Activated naive CD8-positive, alpha-beta T cell treated with anti-CD3 and anti-CD28 coated beads, Interleukin-2, amount 50 U/mL, for 16 hours (primary cell): ENCODE measurements at places on chromosomes 5 and 9.
A peak's percentile ranks its signal among the peaks of the same experiment; 100 is the strongest.

DNA sequence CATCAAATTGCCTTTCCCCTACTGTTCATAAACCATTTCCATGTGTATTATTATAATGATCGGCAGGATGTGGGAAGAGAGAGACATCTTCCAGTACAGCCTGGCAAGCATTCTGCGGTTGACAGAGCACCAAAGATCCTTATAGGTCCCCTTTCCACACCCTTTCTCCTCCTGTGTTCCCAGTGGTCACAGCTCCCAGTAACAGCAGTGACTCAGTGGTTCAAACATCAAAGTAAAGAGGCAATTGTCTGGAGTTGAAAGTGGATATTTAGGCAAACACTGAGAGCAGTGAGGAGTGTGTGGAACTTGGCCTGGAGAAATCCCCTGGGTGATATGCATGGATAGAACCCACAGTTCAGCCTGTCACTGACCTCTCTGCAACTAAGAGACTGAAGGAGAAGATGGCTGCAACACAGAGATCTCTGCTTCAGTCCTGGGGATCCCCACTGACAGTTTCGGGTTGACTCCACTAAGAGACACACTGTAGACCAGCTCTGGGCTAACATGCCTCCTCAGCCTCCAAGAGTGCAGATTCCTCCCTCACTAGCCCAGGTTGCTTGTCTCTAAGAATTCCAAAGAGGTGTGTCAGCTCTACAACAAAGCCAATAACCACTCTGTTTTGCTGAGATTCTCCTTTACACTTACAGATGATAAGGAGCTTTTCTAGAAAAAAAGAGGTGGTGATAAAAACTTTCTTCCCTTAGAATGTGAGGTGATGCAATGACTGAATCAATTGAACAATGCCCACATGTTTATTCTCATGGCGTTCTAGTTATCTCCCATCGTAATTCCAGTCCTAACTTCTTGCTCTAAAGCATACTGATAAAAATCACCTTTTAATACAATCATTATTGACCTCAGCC lies 94.4 kb upstream of the IL6ST start:
- no peak for DNase-seq

GRCh38 chr9:111001526-111001925 lies 36.7 kb downstream of the LPAR1 start:
- DNase-seq: no peak

GRCh38 chr9:134838651-134839454 lies 41.8 kb upstream of the FCN2 start:
- no peak for DNase-seq

GRCh38 chr9:134171316-134172197 lies 7.2 kb upstream of the RNU6ATAC start:
- DNase-seq: no peak

DNA sequence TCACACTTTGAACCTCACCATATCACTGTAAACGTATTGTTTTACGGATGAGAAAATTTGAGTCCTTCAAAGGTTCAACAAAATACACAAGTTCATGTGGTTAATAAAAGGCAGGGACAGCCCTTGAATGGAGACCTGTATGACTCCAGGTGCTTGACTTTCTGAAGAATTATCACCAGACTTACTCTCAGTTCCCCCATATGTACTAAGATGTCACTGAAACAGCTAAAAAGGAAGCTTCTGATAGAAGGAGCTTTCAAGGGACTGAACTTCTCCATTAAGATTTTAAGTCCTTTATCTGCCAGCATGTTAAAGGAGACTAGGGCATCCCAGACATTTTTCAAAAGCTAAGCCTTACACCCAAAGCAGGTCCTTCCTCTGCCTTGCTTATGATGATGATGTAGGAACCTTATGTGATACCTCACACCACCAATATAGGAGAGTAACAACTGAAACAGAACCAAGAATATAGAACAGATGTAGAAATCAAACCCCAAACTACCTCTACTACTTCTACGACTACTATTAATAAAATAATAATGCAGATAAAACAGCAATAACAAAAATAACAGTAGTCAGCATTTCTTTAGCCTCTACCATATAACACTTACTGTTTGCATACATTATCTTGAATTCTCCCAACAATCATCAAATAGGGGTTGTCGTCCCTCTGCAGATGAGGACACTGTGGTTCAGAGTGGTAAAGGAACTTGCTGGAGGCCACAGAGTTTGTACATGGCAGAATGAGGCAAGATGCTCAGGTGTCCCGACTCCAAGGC lies 273.9 kb downstream of the ELAVL2 start:
- no peak for DNase-seq

GRCh38 chr9:134455934-134456755 lies 129.9 kb downstream of the RXRA start:
- DNase-seq: peak; percentile 61

- no peak for DNase-seq
These were observed 59.2 kb downstream of the TSSK1B start for GRCh38 chr5:113375480-113376060.

DNA sequence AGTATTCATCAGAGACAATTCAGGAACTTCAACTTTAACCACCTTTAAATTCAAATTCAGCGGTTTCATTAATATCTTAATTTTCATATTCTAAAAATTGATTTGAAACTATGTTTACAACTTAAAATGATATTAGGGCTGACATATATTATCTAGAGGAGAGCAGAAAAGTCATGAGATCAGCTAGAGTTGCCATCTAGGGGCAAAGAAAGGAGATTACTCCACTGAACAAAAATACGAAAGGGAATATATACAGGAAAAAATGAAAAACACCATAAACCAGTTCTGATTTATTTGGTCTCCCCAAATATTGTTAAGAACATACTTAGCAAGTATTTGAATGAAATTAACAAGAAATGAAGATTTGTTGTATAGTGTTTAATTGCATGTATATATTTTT lies 946.3 kb downstream of the DTWD2 start:
- DNase-seq: no peak

- no peak for DNase-seq
These were observed 31.8 kb upstream of the POU4F3 start for GRCh38 chr5:146306838-146307237.

DNA sequence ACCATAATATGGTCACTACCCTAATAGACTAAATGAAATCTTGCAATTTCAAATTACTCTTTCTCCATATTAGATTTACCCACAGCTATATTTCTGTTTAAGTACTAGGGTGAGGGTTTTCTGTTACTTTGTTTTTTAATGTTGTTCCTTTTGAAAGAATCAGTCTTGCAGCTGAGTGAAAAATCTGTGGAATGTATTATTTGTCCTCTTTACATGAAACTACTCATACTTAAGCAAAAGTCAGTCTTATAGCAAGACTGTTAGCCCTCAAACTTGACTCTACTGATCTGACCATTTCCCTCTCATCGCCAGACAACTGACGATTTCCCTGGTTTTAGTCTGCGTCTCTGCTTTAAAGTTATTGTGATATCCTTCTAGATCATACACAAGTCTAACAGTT lies 84.0 kb downstream of the PIK3R1 start:
- DNase-seq: no peak

GRCh38 chr5:135058331-135058732 lies 24.3 kb upstream of the PITX1 start:
- DNase-seq: no peak

- DNase-seq: no peak
These were observed 57.7 kb upstream of the MEF2C start for GRCh38 chr5:88940713-88941112.

DNA sequence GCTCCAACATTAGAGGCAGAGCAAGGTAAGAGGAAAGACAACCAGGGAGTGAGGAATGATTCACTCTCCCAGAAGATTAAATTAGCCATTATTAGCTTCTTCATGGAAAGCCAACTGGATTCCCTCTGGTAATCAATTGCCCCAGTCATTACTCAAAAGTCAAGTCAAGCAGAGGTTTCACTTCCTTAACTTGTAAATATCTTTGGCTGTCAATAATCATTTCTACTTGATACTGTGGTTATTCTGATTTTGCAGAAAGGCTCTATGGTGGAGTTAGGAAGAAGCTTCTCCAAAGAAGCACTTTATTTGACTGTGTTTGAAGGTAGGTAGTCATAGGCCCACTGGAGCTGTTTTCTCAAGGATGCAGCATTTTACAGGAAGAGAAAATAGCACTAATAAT lies 78.0 kb downstream of the JAKMIP2 start:
- DNase-seq: no peak

DNA sequence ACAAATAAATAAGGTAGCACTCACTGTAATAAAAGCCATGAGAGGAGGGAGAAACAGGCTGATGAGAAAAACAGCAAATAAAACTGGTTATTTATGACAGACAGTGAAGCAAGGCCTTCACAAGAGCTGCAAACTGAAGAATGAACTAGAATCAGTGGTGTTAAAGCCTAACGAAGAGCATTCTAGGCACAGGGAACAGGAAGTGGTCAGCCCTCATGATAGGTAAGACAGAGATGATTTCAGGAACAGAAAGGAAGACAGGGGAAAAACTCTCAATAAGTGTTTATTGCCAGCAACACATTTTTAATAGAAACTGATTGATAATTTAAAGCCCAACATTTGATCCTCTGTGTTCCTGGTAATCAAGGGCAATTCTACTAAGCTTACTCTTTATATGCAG lies 124.5 kb downstream of the EDIL3 start:
- no peak for DNase-seq

DNA sequence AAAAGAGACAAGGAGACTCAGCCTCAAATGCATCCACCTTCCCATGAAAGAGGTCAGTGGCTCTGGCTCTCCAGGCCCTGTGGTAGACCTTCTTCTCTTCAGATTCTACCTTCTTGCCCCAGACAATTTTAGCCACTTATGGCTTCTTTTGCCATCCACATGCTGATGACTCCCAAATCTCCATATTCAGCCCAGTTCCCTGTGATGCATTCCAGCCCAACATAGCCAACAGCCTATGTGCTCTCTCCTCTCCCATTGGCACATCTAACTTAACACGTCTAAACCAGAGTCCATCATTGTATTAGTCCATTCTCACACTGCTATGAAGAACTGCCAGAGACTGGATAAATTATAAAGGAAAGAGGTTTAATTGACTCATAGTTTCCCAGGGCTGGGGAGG lies 108.8 kb downstream of the FSTL4 start:
- DNase-seq: no peak

GRCh38 chr9:2125906-2126305 lies 110.8 kb downstream of the SMARCA2 start:
- no peak for DNase-seq

- DNase-seq: no peak
These were observed 2.4 kb downstream of the PRR16 start for GRCh38 chr5:120466341-120467006.

- DNase-seq: no peak
These were observed 291.3 kb downstream of the FBXL7 start for GRCh38 chr5:15791274-15791673.

- no peak for DNase-seq
These were observed 25.5 kb downstream of the AGTPBP1 start for GRCh38 chr9:85716031-85716877.

GRCh38 chr5:124436294-124436693 lies 310.1 kb downstream of the ZNF608 start:
- DNase-seq: no peak

- DNase-seq: no peak
These were observed 9.1 kb upstream of the UBAC1 start for GRCh38 chr9:135970128-135970815.

DNA sequence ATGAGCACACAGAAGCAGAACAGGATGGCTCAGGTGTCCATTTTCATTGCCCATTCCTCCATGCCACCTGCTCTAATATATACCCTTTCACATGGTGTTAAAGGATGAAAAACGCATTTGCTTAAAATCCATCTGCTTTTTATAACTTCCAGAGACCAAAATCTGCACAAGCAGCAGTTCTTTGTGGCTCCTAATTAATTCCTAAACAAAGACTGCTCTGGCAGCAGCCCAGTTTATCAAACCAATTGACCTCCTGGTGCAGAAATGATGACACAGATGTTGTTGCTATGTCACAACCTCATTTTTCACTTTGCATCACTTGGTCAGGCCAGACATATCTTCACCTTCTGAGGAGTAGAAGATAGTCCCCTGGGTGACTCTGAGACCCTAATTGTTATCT lies 141.2 kb downstream of the ASTN2 start:
- no peak for DNase-seq

DNA sequence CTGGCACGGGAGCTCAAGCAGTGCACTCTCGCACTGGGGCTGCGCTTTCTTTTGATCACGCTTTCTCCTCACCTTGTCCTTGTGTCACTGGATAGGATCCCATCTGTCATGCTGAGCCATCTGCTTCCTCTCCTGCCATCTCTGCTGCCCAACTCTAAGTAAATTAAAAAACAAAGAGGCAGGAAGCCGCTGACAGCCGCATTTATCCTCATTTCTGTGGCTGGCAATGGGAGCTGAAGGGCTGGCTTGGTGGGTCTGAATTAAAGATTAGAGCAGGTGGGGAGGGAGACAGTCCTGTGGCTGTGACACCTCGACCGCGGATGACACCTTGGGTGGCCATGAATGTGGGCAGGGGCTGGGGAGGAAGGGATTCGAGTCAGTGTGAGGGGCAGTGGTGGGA lies 159.2 kb upstream of the ALDH1B1 start:
- no peak for DNase-seq

DNA sequence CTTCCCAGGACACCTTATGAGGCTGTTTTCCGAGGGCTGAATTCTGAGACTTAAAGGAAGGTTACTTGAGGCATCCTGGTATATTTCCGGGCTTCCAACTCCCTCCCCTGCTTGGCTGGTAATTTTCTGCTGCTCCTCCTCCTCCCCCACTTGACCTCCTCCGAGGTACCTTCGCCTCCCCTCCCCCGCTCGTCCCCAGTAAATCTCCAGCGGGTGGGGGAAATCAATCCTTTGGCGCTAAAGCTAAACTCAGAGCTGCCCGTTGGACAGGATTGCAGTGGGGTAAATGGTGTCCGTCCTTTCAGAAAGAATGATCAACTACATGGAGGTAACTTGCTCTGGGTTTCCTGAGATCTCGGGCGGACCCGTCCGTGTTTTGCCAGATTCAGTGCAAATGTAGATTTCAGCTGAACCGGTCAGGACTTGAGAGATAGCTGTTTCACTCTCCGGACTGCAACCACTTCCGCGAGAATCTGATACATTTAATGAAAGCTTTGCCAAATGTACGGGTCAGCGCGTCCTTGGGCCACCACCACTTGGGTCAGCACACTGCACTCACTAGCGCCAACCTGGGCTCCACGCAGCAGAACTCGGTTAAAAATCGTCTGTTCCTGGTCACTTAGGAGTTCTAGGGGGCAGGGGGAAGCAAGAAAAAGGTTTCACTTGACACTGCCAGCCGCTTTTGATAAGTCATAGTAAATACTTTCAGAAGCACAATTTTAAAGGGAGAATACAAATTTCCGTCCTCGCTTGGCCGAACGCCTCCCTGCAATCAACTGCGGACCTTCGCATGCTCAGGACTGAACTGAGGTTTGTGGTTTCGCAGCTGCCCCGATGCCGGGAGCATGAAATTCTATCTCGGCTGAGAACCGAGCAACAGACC lies 4.6 kb upstream of the ISL1 start:
- DNase-seq: no peak

- DNase-seq: no peak
These were observed 57.8 kb upstream of the TRPM3 start for GRCh38 chr9:71179183-71179582.

DNA sequence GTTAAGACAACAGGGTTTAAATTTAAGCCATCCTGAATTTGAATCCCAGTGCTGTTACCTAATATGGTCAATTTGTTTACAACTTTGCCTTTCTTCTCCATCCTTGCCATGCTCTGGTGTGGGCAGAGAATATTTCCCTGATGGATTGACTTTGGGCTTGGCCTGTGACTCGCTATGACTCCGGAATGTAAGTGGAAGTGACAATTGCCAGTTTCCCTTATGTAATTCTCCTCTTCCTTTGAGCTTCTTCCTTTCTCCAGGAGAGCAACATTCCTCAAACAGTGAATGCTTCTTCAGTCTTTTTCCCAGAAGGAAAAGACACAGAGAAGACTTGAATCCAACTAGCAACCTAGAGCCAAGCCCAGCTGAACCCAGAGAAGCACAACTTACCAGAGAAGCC lies 159.1 kb downstream of the LURAP1L start:
- no peak for DNase-seq
